ENCODE measurements at places on chromosomes 11 and 22.
A peak's percentile ranks its signal among the peaks of the same experiment; 100 is the strongest.

- DNase-seq = peak; percentile 26
Measured at GRCh38 chr22:35140879-35141745, 75.2 kb downstream of the ISX start.

GRCh38 chr11:93895106-93895862, 44.9 kb upstream of the VSTM5 start:
- peak; percentile 30 for DNase-seq

GRCh38 chr11:9825315-9825714, 161.4 kb downstream of the SWAP70 start:
- DNase-seq = no peak

GRCh38 chr11:19660076-19660475, 52.6 kb upstream of the NAV2 start:
- peak; percentile 38 for DNase-seq

- no peak for DNase-seq
Measured at GRCh38 chr11:74011360-74012073, 2.6 kb upstream of the UCP3 start.

GRCh38 chr11:8719211-8719649, 36.6 kb downstream of the RPL27A start:
- no peak for DNase-seq

GRCh38 chr11:70756756-70757155, 358.4 kb downstream of the CTTN start:
- no peak for DNase-seq

- no peak for DNase-seq
Measured at GRCh38 chr22:36153501-36154422, 6.8 kb downstream of the APOL3 start.

- DNase-seq = no peak
Measured at GRCh38 chr11:135023499-135023898, 611.5 kb upstream of the B3GAT1 start.

DNA sequence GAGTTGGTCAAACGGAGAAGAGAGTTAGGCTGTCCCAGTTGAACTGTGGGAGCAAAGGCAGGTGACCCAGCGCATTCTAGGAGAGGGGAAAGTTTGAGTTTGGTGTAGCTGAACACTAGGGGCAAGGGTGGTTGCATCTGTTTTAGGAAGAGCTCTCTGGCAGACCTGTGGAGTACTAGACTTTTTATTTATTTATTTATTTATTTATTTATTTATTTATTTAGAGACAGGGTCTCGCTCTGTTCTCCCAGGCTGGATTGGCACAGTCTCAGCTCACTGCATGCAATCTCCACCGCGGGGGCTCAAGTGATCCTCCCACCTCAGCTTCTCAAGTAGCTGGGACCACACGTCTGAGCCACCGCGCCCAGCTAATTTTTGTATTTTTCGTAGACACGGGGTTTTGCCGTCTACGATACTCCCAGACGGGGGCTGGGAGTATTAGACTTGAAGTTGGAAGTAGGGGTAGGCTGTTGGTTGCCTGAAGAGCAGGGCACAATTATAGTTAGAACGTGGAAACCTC, 950 bp upstream of the ACER3 start:
- DNase-seq = no peak

DNA sequence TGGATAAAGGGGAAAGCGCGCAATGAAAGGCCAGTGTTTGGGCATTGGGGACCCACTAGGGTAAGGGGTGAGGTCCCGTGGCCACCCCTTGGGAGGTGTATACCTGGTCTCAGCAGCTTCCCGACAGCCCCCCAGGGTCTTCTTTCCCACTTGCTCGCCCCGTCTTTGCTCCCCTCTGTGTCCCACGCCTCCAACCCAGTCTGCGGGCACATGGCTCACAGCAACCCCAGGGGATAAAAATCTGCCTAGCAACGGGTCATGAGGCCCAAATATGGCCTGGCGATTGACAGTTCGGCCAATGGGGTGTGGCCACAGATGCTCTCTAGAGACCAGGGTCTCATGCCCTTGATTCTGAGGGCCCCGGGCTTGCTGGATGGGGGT, 41.6 kb downstream of the AHNAK start:
- peak; percentile 13 for DNase-seq

- DNase-seq = peak; percentile 40
Measured at GRCh38 chr11:126337474-126338241, 17.8 kb upstream of the ST3GAL4 start.

DNA sequence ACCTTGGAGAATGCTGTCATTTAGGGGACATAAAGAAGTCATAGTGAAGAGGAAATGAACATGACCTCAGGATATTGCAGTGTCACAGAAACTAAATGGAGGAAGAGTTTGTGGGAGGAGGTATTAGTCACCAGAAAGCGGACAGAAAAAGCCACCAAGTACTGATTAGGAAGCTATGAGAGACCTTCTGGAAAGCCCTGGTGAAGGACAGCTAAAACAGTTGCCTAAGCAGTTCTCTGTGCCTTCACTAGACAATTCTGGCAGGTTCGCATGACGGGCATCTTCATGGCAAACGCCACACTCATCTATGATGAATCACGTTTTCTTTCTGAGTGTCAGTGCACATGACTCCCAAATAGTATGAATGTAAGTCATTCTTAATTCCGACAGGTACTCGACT, 325.8 kb downstream of the C11orf87 start:
- DNase-seq = no peak

- DNase-seq = no peak
Measured at GRCh38 chr11:2468363-2469235, 23.8 kb downstream of the KCNQ1 start.

GRCh38 chr11:36564376-36565030, 3.3 kb upstream of the RAG1 start:
- peak; percentile 53 for DNase-seq

GRCh38 chr11:86177302-86177701, 67.3 kb upstream of the EED start:
- DNase-seq = no peak

DNA sequence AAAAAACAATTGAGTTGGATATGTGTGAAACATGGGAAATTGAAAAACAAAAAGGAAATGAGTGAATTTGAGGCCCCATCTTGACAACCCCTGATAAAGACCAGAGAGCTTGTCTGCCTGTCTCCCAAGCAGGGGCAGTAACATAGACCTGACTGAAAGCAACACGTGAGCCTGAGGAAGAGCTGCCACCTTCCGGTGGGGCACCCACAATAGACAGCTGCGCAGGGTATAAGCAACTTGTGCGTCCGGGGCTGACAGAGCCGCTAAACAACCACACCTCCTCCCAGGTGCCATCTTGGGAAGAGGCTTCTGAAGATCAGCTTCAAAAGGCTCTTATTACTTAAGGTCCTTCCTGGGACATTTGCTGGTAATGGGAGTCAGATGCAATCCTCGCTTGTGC, 166.8 kb downstream of the NTM start:
- DNase-seq = no peak

DNA sequence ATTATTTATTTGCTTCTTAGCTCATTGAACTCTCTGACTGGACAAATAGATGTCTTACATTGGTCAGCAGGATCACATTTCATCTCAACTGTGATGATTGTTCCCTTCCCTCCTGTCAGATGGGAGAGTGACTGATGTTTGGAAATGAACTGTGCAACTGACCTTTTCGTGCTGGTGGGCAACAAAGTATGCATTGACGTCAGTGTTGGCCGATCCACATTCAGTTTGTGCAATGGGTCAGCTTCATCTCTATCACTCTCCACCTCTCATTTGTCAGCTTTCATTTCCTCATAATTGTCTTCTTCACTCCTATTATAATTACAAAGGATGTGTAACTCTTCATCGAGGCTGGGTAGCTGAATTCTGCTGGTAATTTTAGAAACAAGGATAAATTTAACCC, 71.3 kb downstream of the PPP2R1B start:
- DNase-seq = no peak

GRCh38 chr11:86816251-86816726, 15.9 kb downstream of the PRSS23 start:
- no peak for DNase-seq

DNA sequence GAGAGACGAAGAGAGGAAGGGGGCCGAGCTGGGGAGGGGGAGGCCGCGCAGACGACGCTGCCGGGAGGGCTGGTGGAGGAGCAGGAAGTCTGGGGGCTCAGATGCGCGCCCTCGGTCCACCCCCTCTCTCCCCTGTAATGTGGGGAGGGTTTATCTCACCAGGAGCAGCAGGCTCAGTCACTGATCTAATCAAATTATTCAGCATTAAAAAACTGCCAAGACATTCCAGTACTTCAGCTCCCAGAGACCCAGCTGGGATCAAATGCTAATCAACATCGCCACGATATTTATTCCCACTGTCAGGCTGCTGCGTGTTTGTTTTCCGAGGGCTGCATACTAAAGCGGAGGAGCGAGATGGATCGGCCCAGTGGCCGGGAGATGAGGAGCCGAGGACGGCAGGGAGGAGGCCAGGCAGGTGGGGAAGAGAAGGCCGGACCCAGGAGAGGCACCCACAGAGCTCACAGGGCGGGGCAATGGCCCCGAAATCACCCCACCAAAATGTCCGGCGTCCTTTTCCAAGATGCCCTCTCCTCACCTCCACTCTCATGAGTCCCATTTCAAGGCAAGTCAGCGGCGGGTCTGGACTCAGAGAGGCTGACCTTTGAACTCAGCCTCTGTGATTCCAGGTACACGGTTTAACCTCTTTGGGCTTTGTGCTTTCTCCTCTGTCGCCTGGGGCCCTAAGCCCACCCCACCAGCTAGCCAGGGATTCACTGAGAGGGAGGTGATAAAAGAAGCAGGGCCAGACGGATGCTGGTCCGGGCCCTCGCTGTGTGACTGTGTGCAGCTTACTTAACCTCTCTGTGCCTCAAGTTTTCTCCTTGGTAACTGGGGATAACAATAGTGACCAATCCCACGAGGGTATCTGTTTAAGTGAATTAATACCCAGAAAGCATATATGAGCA, 502.1 kb downstream of the MN1 start:
- DNase-seq = no peak

GRCh38 chr22:33477120-33478111, 419.2 kb upstream of the SYN3 start:
- DNase-seq = no peak

- DNase-seq = no peak
Measured at GRCh38 chr22:45083659-45084305, 74.0 kb upstream of the PHF21B start.

DNA sequence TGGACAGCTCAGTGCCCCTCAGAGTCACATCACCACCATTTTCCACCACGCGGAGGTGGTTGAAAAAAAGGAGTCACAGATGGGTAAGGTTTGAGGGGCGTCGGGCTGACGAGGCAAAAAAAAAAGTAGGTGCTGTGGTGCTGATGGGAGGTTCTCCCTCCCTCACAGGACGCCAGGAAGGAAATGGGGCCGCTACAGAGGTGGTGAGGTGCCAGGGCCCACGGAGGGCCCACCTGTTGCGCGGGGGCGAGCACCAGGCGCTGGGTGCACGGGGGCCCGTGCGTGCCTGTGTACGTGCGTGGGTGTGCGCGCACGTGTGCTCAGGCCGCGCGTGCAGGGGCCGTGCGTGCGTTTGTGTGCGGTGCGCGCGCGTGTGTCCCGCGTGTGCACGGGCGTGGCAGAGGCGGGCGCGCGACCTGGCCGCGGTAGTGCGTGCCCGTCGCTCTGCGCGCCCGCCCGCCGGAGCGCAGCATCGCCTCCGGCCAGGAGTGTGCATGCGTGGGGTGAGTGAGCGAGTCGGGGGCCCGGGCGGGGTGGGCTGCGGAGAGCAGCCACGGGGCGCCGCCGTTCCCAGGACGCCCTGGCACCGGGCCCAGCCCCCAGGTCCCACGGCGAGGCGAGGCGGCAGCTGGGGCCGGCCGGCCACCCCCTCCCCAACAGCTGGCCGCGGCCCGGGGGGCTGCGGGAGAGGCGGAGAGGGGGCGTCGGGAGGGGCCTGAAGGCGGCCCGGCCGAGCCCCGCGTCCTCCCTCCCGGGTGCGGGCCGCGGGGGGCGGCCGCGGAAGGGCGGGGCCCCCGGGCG, 2.8 kb downstream of the PDGFB start:
- DNase-seq = no peak

DNA sequence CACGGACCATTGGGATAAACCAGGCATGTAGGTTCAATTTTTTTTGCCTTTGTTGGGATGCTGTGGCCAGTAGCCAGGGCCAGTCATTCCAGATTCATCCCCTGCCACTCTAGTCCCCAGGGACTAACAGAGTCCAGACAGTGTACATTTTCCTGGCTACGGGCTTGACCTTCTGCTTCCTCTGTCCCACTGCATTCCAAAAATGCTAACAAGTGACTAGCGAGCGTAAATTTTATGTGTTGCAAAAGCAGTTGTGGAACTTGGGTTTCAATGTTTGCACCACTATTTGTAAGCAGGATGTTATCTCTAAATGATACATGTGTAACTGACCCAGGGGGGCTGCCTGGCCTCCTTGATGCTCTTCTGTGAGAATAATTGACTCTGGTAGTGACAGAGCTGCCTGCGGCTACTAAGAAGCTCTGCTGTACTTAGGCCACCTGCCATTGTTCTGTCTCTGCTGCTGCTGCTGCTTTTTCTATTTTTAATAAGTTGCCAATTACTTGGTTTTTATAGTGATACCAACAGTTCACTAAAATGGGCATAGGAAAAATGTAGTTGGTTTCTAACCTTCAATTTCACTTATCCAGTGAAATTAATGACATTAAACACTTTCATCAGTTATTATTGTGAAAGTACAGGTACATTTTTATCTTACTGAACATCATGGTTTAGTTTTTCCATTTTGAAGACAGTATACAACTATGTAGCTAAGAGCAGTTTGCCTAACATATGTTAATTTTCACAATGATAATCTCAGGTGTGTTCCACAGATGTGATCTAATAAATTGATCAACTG, 26.8 kb downstream of the TNRC6B start:
- peak; percentile 87 for DNase-seq

DNA sequence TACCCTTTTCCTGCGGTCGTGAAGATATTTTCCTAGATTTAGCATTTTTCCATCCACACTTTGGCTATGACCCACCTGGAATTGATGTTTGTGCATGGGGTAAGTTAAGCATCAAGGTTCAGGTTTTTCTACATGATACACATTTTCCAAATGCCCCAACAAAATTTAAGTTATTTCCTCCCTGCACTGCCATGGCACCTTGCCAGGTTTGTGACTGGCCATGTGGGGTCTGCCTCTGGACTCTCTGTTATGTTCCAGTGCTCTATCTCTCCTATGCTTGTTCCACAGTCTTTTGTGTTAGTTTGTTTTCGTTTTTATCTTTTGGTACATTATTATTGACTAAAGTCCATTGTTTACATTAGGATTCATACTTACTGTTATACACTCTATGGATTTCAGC, 934.3 kb downstream of the TBC1D22A start:
- no peak for DNase-seq

- no peak for DNase-seq
Measured at GRCh38 chr11:45151362-45151982, 5.0 kb downstream of the PRDM11 start.

DNA sequence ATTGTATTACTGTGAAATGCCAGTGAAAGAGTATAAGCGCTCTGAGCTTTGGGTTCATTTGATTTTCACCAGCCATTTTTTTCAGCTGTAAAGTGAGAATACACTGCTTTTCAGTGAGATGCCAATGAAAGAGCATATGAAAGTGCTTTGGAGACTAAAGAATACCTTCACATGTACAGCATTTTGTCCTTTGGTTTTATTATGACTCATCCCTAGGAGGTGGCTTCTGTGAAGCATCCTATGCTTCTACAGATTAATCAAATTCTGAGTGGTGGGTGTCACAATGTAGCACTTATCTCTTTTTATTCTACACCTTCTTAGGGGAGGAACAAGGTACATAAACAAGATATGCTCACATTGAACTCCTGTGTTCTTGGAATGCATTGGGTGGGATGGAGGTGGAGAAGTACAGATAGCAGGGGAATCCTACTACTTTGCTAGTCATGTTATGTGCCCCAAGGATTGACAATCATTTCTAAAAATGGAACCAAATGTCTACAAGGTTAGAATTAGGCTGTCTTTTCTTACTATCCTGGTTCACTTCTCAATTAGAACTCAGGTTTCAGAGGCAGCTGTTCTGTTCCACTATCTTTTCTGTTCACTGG, 18.7 kb downstream of the TRIM44 start:
- DNase-seq = no peak

Data from BE2C (cell line).